A549 treated with DMSO at 1 μM for 4 hours (cell line): ENCODE measurements at places on chromosomes 7 and 10. TPM values are rescaled to one million over a fixed set of nuclear protein-coding genes. Genes with fewer than 3 reads are reported as not detected.

The SMARCD3 gene
- 7.9 to 12.4 TPM (median 10.5 TPM) in 5 replicates for total RNA-seq

The ZNF485 gene
- 1.9 to 2.2 TPM (median 2.1 TPM) in 5 replicates for total RNA-seq

The PON1 gene
- total RNA-seq = 0.28 to 0.59 TPM (median 0.52 TPM) in 5 replicates

The CFAP46 gene
- total RNA-seq = 0.45 to 2.0 TPM (median 1.4 TPM) in 5 replicates

The NEURL1 gene
- 0.20 to 0.43 TPM (median 0.31 TPM) in 5 replicates for total RNA-seq

The HIP1 gene
- 17.6 to 21.7 TPM (median 19.2 TPM) in 5 replicates for total RNA-seq

The GSDME gene
- total RNA-seq = 29.4 to 38.0 TPM (median 32.6 TPM) in 5 replicates

The NKX2-3 gene
- total RNA-seq = 0.06 TPM in 1 of 5 replicates, not detected in the others

The KCNK18 gene
- total RNA-seq = not detected in 5 replicates

The CLEC2L gene
- 0.08 to 0.09 TPM in 2 of 5 replicates, not detected in the others for total RNA-seq

The ITPRID1 gene
- total RNA-seq = not detected in 5 replicates

The MMD2 gene
- total RNA-seq = not detected in 5 replicates

The HEPACAM2 gene
- total RNA-seq = not detected in 5 replicates

The MARVELD1 gene
- 36.8 to 41.1 TPM (median 39.3 TPM) in 5 replicates for total RNA-seq
